RCC 7860 (cell line): ENCODE measurements at places on chromosomes 2 and 18.
A peak's percentile ranks its signal among the peaks of the same experiment; 100 is the strongest.

DNA sequence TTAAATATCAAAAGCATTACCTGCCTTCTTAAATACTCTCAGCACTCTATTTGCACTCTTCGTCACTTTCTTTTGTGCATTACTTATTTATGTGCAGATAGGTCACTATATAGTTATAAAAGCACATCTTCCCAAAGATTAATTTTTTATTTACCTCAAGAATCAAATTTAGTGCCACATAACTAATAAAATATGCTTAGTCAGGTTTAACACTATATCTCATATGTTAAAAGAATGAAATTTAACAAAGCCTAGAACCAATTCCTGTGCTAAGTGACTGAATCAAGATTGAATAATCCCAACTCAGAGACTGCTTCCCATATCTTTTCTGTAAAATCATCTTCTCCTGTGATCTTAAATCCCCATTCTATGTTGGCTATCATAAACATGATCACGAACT is 957.5 kb upstream of the NXPH2 start:
- DNase-seq, result no peak

GRCh38 chr2:3214065-3214464 is 163.6 kb downstream of the EIPR1 start:
- DNase-seq, result no peak

DNA sequence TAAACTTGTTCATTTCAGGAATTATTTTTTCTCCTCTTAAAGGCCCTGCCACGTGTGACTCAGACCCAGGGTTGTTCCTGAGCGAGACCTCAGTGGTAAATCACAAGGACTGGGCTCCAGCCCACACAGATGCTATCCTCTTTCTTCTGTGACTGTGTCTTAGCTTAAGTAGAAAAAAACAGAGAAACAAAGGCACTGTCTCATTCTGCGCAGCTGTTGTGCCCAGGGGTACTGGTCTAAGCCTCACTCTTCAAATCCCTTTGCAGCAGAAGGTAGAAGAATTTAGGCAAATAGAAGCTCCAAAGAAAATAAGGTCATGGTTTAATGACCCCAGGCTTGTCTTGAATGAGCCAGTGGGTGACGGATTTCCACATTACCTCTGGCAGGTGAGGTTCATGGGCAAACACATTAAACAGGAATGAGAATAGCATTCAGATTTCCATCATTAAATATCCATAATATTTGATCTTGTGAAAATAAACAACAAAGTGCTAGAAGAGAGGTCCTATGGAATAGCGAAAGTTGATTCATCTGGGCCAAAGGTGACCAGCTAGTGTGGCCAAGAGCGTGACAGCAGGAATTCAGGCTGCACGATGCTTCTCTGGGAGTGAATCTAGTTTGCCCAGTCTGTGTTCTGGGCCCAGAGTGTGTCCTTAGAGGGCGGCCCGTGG is 63.3 kb downstream of the LIPG start:
- peak; percentile 13 for DNase-seq

GRCh38 chr2:27921880-27922547 is 31.5 kb downstream of the BABAM2 start:
- DNase-seq, result peak; percentile 89

DNA sequence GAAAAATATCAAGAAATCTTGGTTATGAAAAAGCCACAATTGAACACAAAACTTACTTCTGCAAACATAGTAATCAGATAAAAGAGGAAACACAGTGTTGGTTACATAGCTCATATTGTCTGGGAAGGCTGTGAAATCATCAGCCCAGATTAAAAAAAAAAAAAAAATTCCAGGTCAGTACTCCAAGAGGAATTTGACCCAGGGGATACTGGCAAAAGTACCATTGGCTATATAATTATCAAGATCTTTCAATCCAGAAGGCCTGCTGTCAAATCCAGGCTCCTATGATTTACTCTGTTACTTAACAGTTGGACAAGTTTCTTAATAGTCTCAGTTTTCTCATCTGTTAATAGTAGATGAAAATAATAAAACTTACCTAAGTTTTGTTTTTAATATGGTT is 12.9 kb upstream of the IKZF2 start:
- DNase-seq, result no peak

DNA sequence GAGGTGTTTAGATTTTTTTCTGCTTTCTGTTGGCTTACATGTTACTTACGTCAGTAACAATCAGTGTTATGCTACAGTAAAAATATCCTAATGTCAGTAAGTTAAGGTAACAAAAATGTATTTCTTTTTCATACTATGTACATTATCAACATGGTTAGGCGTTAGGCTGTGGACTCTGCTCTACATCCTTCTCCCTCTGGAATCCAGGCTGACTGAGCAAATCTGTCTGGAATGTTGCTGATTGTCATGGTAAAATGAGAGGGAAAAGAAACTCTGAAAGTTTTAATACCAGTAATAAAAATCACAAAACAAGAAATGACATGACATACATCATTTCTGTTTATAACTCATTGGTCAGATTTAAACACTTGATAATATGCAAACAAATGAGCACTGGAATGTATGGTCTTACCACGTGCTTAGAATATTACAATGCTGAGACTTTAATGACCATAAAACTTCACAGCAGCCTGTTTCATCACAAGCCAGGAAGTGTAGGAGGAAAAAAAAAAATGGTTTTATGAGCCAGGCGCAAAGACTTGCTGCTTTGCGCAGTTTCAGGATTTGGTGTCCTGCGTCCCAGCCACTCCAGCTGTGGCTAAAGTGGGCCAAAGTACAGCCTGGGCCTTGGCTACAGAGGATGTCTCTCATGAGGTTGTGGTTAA is 252.4 kb downstream of the FSIP2 start:
- DNase-seq, result no peak

DNA sequence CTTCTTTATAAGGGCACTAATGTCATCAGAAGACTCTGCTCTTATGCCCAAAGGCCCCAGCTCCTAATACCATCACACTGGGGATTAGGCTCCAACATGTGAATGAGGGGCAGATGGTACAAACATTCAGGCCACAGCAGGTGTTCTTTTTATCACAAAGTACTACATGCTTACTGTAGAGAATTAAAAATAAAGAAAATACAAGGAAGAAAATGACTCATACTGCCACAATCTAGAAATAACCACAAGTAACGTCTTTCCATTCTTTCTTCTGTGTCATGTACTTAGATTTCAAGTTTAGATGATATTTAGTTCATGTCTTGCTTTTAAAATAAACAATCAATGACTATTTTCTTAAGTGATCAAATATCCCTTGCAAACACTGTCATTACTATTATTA is 100.3 kb upstream of the NEDD4L start:
- no peak for DNase-seq

DNA sequence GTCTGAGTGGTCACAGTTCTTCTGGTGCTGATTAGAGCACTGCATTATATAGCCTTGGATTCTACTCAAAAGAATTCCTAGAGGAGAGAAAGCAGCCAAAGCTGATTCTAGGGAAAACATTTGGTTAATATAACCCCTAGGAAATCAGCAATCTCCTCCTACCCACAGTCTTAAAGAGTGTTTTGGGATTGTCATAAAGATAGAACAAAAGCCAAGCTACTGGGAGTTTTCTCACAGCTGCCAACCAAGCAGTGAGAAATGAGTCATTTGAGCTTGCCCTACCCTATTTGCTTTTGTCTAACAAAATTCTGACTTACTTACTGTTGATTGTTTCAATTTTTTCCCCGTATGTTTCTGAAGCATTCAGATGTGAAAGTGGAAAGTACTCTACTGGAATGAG is 469.3 kb downstream of the PLCL1 start:
- no peak for DNase-seq

- DNase-seq, result no peak
Observed at GRCh38 chr2:126650994-126651393, 5.0 kb upstream of the GYPC start.

DNA sequence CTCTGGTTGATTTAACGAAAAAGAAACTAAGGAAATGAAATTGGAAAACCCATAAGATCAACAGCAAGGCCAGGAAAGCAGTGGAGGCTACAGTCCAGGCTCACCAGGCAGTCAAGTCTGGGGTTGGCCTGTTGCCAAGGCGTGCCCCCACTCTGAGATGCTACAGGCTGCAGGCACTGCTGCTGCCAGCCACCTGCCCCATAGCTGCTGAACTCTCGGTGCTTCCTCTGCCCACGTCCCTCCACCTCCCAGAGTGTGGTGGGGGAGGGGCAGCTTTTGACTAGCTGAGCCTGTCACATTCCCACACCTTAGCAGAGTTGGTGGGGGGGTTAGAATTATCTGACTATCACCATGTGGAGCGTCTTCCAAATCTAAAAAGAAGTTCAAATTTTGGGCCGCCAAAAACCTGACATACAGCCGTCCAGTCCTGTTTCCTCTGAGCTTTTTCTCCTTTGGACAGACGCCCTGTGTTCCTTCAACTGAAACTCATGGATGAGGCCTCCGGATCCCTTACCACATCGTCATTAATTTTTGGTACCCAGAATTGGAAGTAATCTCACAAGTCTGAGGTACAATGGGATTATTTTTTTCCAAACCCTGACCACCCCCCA is 3.9 kb upstream of the SH3RF3 start:
- DNase-seq, result peak; percentile 14

GRCh38 chr18:29164993-29165599 is 988.2 kb upstream of the CDH2 start:
- DNase-seq, result peak; percentile 95

- no peak for DNase-seq
Observed at GRCh38 chr2:173803449-173803848, 161.7 kb downstream of the SP3 start.

DNA sequence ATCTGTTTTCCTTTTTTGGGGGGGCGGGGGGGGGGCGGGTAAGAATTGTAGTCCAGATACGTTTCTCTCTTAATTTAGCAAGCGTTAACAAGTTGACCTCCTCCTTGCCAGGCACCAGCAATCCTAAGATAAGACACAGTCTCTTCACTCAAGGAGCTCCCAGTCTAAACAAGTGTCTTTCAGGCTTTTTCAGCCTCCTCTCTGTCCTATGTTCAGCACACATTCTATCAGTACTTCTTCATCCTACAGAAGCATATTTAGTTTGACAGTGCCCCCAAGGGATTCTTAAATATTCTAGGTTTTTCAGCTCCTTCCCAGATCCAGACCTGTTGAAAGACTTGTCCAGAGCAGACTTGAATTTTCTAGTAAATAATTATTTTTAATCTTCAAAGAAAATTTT is 2.7 kb downstream of the PPP1CB start:
- DNase-seq, result no peak

DNA sequence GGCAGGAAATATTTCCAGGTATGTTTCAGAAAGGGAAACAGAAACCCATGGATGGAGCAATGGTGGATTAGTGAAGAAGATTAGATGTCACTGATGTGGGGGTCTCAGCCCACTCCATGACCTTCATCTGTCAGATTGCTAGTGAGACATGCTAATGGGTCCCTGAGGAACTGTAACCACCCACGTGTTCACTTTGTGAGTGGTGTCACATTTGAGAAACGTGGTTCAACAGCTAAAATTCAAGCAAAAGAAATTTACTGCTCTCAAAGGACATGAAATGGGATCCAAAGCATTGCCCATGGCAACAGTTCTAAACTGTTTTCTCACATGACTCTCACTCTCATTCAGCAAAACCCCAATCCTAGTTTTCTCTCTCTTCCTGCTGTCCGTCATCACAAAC is 776.1 kb downstream of the ERBB4 start:
- DNase-seq, result no peak

- DNase-seq, result peak; percentile 83
Observed at GRCh38 chr2:44479127-44479887, 117.6 kb downstream of the CAMKMT start.

- DNase-seq, result no peak
Observed at GRCh38 chr2:46024146-46024779, 272.9 kb upstream of the EPAS1 start.

DNA sequence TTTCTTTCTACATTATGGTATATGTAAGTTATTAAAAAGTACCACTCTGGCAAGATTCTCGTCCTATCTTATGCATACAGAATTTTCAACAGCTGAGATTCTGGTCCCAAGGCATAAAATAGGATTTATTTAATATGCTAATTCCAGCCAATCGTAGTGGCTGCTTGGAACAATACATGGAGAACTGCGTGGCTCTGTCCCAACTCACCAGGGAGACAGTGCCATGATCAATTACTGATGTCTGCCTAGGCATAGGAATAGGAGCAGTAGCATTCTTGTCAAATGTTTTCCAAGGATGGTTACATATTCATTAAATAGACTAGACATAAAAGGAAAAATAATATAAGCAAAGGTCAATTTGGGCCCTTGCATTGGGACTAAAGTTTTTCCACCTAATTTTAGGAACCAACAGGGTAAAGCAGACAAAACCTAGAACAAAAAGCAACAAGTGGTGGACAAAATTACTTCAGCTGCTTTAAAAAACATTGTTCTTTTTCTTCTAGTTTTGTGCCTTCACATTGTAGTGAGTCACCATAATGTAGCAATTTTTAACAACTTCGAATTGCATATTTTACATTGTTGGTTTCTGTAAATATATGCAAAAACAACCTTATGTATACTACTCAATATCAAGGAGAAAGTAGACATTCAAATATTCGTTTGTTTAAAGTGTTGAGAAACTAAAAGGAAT is 232.8 kb upstream of the ATP5MC3 start:
- no peak for DNase-seq
